ENCODE measurements at places on chromosomes 13 and 19.

DNA sequence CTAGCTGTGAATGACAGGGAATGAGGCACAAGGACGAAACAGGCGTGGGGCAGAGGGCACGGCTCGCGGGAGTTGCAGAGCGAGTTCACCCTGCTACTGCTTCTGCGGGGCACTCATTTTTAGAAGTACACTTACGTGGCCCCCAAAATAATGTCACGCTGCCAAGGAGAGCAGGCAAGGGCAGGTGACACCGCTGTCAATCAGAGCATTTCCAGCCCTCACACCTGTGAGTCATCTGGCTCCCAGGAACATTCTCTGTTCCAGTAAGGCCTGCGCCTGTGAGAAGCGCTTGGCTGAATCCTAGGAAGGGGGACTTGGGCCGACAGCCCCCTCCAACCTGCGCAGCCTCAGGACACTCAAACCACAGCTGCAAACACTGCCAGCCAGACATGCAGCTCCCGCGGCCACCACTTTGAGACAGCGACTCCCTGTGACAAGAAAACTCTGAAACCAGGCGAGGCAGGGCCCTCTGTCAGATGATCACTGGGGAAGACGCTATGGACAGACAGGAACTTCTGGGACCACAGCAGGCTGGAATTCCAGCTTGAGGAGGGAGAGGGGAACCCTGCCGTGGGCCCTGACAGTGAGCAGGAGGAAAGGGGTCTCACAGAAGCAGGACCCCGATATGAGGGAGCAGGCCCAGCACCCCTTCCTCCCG is 12.7 kb downstream of the DOT1L start:
- DNase-seq, result no peak

DNA sequence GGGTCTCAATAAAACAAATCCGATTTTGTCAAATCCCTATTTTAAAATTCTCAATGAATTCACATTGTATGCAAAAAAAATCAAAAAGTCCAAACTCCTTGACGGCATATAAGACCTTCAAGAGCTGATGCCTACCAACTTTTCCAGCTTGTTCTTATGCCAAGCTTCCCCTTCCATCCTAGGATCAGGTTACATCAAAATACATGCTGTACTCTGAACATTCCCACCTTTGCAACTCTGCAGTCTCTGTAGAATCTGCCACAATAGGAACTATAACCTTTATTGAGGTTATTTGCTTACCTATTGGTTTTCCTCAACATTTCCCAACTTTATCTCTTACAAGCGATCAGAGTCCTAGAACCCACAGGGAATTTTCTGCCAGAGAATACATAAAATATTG is 7.9 kb downstream of the KBTBD7 start:
- no peak for DNase-seq

- DNase-seq, result no peak
Observed at GRCh38 chr19:32642771-32643170, 32.2 kb downstream of the ANKRD27 start.

DNA sequence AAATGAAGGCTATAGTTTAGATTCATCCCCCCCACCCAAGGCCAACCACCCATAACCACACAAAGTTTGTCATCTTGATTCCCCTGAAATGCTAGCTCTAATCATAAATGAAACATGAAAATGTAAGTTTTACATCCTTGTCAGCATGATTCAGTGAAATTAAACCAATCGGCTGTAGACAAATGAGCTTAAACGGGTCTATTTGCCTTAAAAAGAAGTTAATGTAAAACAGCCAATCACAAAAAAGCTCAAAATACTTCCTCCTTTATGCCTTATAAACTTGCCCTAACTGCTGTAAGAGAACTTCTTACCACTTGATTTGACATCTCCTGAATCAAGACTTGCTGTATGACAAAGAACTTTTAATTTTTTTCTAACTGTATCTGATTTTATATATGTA is 34.5 kb upstream of the MRI1 start:
- no peak for DNase-seq

- DNase-seq, result no peak
Observed at GRCh38 chr13:45353895-45354294, 12.9 kb upstream of the TPT1 start.

GRCh38 chr19:2600914-2601870 is 101.3 kb downstream of the GNG7 start:
- no peak for DNase-seq

DNA sequence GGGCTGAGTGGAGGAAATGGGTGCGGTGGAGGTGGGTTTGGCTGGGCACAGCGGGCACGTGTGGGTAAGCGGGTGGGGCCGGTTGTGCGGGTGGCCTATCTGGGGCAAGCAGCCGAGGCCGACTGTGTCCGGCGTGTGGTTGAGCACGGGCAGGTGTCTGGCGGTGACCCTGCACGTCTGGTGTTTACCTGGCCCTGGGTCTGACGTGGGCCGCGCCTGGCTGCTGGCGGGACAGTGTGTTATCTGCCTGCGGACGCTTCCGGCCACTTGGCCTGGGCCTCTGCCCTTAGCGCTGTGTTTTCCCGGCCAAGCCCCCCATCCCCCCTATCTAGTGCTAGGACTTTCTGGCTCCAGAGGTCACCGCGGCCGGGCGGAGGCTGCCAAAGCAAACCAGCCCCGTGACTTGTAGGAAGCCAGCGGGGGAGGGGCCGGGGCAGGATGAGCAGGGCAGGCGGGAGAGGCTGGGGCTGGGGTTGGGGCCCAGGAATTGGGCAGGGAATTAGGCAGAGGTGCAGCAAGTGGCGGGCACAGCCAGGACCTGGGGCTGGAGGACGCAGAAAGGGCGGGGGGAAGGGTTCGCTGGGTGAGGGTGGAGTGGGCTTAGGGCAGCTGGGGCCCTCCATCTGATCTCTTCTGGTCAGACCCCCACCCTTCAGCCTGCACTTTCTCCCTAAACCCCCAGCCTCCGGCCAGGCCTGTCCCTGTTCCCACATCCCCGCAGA is 534 bp upstream of the HPN start:
- no peak for DNase-seq

DNA sequence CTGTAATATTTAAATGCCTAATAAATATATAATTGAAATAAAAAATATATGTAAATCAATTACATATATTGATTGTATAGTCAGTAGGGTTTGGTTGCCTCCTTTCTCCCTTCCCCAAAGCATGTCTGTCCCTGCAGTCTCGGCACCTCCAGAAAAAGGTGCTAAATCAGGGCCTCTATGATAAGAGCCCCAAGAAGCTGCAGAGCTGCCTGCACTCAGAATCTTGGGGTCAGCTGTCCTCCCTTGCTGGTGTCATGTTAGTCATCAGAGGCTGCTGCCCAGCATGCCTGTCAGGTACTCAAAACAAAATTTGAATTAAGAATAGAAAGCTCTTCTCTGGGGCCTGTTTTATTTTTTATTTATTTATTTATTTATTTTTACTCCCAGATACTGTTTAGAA is 9.8 kb downstream of the FLT1 start:
- DNase-seq, result no peak

- DNase-seq, result no peak
Observed at GRCh38 chr13:31896427-31896826, 135.1 kb upstream of the FRY start.

- DNase-seq, result no peak
Observed at GRCh38 chr13:77492982-77493381, 42.5 kb upstream of the SCEL start.

GRCh38 chr19:15614507-15615379 is at the start of gene CYP4F8:
Gene CYP4F8 (plus strand): TSS chr19:15615218. CDS start chr19:15615617, 399 bp downstream.
- DNase-seq, result no peak

GRCh38 chr19:42313096-42313839 is at the start of gene TMEM145:
Gene TMEM145 (plus strand): TSS chr19:42313309. CDS start chr19:42313377, 68 bp downstream.
- no peak for DNase-seq

DNA sequence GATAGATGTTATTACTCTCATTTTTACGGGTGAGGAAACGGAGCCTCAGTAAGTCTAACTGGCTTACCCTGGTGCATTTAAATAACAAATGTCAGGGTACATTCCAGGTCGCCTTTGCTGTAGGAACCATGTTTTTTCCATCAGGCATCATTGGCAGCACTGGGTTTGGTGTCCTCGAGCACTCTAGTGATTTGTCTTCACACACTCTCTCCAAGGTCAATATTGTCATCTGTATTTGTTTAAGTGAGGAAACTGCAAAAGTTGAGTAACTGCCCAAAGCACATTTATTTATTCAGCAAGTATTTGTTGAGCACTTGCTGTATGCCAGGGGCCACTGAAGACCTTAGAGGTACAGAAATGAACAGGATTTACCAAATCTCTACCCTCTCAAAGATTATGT is 78.6 kb downstream of the DCT start:
- DNase-seq, result no peak

DNA sequence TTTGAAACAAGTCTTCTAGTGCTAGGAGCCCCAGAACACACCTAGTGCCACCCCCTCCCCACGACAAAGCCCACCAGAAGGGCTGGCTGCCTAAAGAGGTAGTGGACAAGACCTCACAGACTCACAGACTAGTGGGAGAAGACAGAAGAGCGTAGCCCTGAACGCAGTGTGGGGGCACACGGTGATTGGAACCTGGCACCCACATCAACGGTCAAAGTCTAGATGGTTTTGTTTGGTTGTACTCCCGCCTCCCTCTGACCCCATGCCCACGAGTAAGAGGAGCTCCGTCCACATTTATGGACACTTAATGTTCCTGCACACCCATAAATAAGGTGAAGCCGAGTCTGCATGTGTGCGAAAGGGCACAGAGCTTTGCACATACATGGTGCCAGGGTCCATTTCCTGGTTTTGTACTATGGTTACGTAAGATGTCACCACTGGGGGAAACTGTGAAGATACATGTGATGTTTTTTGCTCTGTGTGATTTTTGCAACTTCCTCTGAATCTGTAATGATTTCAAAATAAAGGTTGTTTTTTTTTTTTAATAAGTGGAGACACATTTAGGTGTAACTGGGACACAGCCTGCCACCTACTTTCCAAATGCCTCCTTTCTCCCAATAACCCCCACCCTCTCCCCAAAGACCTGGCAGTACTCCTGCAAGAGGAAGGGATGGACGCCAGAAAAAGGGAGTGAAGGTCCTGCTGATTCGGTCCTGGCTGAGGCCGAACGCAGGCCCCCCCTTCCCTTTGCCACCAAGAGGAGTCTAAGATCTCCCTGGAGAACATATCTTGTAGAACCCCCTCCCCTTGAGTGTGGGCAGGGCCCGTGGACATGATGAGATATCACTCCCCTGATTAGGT is 72.8 kb downstream of the GNG7 start:
- no peak for DNase-seq

- no peak for DNase-seq
Observed at GRCh38 chr19:54104998-54105715, 2.5 kb downstream of the NDUFA3 start.

GRCh38 chr13:111011899-111012298 is 97.0 kb upstream of the ANKRD10 start:
- no peak for DNase-seq

DNA sequence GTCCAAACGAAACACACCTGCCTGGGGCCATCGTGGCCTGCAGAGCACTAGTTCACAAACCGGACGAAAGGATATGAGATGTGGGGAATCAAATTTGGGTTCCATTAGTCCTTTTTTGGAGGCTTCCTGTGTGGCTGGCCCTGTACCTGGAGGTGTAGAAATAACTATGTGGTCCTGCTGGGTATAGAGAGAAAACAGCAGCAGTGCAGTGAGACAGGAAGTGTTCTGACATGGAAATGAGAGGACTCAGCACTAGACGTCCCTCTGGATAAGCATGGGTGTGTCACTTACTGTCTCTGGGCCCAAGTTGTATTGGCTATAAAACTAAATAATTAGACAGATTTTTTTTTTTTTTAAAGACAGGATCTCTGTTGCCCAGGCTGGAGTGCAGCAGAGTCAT is 12.3 kb downstream of the KDELR1 start:
- no peak for DNase-seq

DNA sequence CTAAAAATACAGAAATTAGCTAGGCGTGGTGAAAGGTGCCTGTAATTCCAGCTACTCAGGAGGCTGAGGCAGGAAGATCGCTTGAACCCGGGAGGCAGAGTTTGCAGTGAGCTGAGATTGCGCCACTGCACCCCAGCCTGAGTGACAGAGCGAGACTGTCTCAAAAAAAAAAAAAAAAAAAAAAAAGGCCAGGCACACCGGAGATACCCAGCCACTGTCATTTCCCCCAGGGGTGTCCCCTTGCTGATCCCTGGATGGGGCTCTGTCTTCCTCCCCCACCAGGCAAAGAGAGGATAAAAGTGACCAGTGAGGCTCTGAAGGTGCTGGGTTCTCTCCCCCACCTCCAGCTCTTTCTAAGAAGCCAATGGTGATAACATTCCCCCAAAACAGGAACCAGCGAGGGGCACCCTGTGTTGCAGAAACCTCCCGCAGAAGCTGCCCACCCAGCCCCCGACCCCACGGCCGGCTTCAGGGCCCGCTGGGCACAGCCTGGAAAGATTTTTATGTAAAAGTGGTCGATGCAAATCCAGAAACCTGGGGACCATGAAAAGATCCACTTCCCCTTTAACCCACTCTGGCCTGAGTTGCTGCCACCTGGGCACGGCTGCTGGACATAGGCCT is 61.4 kb upstream of the KLF2 start:
- DNase-seq, result no peak

- no peak for DNase-seq
Observed at GRCh38 chr13:36921631-36922301, 1.7 kb upstream of the SMAD9 start.

DNA sequence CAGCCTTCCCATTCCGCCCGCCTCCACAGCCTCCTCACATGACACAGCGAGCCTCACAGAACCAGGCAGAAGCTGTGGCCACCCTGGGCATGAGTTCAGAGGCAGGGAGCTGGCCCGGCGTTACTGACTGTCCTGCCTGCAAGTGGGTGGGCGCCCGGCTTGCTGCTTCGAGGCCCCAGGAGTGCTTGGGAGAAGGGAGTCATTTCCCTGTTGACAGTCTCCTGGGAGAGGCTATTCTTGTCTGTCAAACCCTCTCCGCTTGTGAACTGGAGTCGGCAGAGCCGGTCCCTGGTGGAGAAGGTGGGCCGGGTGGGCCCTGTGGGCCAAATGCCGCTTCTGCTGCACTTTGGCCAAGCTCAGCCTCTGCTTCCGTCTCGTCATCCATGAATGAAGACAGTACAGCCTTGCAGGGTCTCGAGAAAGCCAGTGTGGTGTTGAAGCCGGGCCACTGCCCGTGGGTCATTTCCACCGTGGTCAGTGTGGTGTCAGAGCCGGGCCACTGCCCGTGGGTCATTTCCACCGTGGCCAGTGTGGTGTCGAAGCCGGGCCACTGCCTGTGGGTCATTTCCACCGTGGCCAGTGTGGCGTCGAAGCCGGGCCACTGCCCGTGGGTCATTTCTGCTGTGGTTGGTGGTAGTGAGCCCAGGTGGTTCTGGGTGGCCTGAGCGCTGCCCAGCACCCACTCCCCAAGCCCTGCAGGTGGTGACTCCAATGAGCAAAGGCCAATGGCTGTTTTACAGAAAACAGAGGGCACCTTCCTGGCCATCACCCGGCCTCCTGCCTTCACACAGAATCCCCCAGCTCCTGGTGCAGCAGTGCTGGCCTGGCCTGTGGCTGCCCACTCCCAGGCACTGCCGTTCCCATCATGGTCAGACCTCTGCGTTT is 13.5 kb upstream of the F7 start:
- no peak for DNase-seq

DNA sequence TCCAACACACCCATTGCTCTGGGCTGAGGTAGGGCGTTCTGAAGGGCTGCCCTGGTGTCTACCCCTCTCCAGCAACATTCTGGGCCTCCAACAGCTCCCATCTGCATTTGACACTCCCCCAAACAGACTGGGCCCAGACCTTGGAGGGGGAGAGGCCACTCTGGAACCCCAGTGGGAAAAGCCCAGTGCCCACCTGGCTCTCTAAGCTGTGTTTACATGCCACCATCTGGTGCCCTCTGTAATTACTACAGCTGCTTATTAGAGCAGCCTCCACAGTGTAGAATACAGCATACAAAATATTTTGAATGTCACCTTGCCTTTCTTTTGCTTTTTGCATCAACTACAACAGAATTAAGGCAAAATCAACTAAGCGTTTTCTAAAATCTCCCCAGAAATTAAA is 35.8 kb upstream of the TM9SF2 start:
- no peak for DNase-seq
